ENCODE measurements at places on chromosomes 6 and 20.

DNA sequence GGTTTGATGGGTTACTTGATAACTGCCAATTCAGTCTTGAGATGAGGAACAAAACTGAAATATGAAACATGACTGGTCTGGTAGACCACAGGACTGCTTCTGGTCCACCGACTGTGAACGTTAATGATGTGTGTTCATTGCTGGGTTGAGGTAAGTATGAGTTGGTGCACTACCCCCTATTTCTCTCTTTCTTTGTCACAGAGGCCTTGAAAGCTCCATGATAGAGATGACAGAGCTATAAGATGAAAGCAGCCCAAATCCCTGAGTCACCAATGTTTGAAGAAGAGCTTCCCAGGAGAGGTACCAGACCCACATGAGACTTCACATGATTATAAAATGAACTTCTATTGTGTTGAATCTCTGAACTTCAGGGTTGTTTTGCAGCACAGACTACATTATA is 555.5 kb downstream of the PTPRT start:
- DNase-seq = no peak

DNA sequence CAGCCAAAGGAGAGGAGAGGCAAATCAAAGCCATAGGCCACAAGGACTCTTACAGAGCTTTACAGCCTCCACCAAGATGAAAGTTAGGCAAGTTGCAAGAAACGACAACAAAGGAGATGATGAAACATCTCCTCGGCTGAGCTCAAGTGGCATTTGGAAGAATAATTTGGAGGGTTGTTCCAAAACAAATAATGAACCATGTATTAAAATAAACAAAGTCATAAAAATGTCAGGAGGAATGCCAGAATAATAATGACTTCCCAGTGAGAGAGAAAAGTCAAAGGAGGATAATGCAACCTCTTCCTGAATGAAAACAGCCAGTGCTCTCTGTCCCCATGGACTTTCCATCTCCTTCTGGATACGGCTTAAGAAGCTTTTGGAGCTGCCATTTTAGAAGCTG is 371.4 kb upstream of the ID4 start:
- no peak for DNase-seq

GRCh38 chr6:81995548-81996289 is 243.2 kb upstream of the TENT5A start:
- no peak for DNase-seq

- DNase-seq = no peak
Measured at GRCh38 chr6:18603361-18603760, 216.2 kb downstream of the RNF144B start.

DNA sequence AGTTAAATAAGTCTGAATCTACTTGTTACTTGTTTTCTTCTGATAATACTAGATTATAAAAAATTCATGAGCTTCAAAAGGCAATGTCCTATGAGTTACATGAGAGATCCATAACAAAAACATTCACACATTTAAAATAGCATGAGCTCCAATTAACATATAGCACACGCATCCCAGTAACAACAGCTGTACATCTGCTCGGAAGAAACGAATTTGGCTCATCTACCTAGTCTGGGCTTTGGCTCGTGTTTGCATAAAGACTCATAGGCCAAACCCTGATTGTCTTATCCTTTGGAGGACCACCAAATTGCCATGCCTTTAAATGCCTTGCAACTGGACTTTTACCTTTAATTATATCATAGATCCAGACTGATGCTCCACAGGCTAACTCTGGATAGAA is 259.7 kb upstream of the CHD6 start:
- DNase-seq = no peak

DNA sequence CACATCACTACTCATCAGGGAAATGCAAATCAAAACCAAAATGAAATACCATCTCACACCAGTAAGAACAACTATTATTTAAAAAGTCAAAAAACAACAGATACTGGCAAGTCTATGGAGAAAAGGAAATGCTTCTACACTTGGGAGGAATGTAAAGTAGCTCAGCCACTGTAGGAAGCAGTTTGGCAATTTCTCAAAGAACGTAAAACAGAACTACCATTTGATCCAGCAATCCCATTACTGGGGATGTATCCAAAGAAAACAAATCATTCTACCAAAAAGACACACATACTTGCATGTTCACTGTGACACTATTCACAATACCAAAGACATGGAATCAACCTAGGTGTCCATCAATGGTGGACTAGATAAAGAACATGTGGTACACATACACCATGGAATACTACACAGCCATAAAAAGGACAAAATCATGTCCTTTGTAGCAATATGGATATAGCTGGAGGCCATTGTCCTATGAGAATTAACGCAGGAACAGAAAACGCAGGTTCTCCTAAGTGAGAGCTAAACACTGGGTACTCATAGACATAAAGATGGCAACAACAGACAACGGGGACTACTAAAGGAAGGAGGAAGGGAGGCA is 260.4 kb downstream of the RNGTT start:
- DNase-seq = no peak

DNA sequence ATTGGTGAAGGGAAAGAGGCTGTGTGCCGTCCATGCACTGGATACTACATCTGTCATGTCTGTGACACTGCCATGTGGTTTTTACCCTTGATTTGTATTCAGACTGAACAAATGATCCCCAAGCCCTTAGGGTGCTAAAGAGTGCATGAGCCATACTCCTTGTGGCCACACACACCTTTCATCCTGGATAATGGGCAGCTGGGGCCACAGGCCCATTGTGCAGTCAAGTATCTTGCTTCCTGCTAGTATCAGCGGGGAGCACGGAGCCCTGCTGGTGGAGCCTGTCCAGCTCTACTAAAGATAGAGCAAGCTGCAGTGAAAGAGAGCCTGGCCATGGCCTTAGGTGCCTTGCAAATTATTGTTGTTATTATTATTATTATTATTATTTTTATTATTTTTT is 75.1 kb downstream of the SLX4IP start:
- no peak for DNase-seq

- no peak for DNase-seq
Measured at GRCh38 chr6:56911847-56912246, 43.1 kb upstream of the BEND6 start.

DNA sequence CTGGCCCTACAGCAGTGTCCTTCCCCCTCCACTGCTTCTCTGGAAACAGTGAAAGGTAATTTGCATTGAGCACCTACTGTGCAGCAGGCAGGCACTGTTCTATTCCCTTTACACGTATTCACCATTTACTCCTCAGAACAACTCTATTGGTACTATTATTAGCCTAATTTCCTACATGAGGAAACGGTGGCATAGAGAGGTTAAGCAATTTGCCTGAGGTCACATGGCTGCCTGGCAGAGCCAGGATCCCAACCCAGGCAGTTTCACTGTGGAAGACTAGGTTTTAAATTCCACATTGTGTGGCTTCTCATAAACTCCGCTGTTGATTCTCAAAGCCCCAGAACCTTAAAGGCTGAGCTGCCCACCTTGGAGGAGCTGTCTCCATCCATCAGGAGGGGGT is 72.7 kb downstream of the CLIC5 start:
- DNase-seq = no peak

GRCh38 chr20:41509316-41510200 is 108.6 kb downstream of the CHD6 start:
- DNase-seq = no peak

- DNase-seq = no peak
Measured at GRCh38 chr6:11650025-11650696, 112.6 kb downstream of the TMEM170B start.

DNA sequence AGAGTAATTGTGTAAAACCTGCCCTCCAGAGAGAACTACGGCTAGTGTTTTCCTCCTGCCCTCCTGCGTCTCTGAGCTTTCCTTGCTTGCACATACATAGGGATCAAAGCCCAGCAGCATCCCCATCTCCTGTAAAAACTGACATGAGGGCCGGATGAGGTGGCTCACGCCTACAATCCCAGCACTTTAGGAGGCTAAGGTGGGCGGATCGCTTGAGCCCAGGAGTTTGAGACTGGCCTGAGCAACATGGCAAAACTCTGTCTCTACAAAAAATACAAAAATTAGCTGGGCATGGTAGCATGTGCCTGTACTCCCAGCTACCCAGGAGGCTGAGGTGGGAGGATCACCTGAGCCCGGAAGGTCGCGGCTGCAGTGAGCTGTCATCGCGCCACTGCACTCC is 40.3 kb upstream of the SMIM29 start:
- DNase-seq = no peak

- no peak for DNase-seq
Measured at GRCh38 chr6:83954371-83954770, 79.2 kb upstream of the MRAP2 start.

GRCh38 chr6:19530188-19530587 is 307.0 kb upstream of the ID4 start:
- no peak for DNase-seq

DNA sequence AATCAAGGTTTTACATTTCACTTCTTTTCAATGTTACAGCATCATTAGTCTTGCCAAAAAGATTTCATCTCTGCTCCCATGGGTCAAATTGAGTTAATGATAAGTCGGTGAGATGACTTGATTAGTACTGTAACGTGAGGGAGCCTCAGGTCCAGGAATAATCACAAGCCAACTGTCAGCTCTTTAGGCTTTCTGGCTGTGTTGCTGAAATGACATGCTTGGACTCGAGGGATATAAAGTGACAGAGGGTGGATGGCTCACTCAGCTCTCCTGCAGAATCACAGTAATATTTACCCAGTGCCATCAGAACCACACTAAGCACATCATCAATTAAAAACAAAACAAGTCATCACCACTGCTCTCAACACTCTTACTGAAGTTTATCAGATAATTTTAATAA is 196.2 kb upstream of the THEMIS start:
- no peak for DNase-seq

DNA sequence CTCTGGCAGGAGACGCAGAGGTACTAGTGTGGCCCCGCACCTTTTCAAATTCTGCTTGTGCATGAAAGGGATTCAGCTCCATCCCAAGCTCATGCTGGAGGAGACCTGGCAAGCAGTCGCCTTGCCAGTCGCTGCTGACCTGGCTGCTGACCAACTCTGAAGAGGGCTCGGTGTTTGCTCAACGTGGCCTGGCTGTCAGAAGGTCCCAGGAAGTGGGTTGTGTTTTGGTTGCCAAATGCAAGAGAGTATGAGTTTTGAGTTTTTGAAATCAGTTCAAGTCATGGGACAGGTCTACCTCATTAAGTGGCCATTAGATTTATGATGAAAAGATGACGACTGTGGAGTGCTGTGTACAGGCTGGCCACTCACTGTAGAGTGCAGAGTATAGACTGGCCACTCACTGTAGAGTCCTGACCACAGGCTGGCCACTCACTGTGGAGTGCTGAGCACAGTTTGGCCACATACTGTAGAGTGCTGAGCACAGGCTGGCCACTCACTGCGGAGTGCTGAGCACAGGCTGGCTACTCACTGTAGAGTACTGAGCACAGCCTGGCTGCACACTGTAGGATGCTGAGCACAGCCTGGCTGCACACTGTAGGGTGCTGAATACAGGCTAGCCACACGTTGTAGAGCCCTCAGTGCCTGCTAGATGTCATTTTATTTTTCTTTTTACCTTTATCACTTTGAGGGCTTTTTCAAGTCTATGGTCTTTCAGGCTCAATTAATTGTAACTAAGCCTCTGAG is 193.9 kb downstream of the ZNF217 start:
- DNase-seq = no peak

GRCh38 chr20:63968136-63968927 is 1.4 kb downstream of the ZNF512B start:
- DNase-seq = no peak

DNA sequence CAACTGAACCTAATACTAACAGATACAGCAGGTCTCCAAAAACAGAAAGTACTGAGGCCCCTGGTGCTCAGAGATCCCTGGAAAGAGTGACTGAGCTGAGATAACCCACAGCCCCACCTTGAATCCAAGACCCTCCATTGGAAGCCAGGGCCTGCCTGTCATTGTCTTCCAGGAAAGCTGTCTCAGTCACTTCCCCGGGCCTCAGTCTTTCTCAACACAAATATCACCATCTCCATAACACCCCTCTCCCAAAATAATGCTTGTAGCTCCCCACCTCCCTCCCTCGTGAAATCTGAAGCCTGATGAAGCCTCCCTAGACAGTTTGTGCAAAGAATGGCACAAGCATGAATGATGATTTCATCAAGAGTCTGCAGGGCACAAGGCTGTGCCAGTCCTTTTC is 138.2 kb upstream of the LRFN2 start:
- no peak for DNase-seq

GRCh38 chr6:147674794-147675193 is 166.3 kb downstream of the SAMD5 start:
- no peak for DNase-seq

DNA sequence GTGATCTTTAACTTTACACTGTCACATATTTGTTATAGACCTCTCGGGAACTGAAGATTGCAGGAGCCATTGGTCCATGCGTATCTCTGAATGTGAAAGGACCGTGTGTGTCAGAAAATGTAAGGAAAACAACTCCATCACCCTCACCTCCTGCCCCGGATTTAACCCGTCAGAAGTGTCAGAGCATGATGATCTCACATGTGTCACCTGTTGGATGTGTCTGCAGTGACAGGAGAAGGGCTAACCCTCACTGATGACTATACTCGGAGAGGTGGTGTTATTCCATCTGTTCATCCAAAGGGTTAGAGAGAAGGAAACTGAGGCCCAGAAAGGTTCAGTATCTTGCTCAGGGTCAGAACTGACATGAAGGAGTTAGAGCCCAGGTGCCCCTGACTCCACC is 24.9 kb downstream of the SEC23B start:
- DNase-seq = no peak

- DNase-seq = no peak
Measured at GRCh38 chr6:75431379-75431778, 62.2 kb downstream of the FILIP1 start.

Data from tibial nerve (tissue), 4 donors.